ENCODE measurements at places on chromosomes 7 and 10. TPM values are rescaled to one million over a fixed set of nuclear protein-coding genes. Genes with fewer than 3 reads are reported as not detected.

DNA sequence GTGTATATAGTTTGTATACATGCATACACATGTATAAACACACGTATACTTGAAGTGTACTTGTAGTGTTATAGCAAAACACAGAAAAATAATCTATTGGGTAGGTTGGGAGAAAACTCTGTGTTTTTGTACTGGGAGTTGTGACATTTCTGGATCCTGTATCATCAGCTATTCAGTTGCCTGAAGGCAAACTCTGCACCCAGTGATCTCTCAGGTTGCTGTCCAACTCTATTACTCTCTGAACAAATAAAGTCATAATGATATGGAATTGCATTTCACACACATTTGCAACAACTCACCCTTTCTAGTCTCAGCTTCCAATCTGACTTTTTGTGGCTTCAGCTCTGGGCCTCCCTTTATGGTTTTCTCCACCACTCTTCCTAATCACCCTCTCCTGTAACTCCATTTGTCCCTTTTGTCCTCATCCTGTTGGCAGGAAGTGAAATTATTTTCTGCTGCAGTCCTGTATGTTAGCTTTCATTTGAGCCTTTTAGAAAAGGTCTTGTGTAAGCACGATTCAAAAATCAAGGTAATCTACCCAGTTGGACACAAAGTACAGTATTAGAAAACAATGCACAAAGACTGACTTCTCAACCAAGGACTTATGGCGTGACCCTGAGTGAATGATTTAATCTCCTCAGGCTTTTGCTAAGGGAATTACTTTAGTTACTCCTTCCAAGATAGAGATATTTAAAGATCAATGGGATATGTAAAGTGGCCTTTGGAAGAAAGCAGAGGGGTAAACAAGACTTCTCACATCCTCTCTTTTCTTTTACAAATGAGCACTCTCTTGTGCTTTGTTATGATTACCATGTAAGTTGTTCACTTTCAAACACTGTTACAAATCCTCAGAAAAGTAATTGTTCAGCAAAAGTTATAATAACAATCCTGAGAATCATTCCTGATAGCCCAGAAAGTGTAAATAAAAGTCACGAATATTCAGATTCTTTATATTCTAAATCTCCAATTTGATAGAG lies 249.1 kb downstream of the KCND2 start:
- H3K27me3 ChIP-seq: no peaks in the 10 kb centered on the region
- no peaks in the 10 kb centered on the region for H3K4me1 ChIP-seq
- DNase-seq: no peak
- no peaks in the 10 kb centered on the region for H3K36me3 ChIP-seq

DNA sequence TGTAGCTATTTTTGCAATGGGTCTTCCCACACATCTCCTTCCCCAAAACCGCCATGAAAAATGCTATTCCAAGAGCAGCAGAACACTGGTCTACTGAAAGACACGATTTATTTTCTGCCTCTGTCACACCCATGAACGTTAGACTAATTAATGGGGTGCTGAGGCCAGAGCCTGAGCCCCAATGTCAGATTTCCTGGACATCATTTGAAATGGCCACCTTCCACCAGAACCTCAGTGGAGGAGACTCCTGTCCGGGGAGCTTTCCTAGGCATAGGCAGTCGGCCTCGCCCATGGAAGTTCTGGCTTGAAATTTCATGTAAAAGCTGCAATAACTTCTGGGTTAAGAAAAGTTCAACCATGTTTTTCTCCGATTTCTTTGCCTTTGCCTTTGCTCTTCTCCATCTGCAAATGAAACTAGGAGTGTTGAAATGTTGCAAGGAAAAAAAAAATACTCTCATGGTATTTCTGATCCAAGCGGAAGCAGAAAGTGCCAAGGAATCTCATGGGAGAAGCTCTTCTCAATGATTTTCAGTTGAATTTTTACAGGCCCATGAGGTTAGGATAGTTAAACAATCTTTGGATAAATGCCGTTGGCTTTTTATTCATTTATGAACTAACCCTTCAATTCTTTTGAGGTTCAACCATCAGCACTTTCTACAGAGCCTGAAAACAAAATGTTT lies 570.8 kb upstream of the MGMT start:
- H3K27me3 ChIP-seq: no peaks in the 10 kb centered on the region
- DNase-seq: no peak
- no peak overlapping the region for H3K27ac ChIP-seq

DNA sequence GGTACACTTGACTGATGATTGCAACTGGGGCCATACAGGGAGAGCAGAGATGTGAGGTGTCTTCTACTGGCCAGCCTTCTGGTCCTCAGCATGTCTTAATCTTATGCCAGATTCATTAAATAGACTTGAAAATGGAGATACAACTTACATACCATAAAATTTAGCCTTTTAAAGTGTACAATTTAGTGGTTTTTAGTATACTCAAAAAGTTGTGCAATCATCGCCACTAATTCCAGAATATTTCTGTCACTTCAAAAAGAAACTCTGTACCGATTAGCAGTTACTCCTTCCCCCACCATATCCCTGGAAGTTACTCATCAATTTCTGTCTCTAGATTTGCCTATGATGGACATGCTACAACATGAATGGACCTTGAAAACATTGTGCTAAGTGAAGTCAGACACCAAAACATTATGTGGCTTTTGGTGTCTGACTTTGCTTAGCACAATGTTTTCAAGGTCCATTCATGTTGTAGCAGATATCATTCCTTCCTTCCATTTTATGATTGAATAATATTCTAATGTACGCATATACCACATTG lies 53.0 kb downstream of the SH2D4B start:
- no peaks in the 10 kb centered on the region for H3K4me1 ChIP-seq
- H3K4me3 ChIP-seq: no peak overlapping the region

DNA sequence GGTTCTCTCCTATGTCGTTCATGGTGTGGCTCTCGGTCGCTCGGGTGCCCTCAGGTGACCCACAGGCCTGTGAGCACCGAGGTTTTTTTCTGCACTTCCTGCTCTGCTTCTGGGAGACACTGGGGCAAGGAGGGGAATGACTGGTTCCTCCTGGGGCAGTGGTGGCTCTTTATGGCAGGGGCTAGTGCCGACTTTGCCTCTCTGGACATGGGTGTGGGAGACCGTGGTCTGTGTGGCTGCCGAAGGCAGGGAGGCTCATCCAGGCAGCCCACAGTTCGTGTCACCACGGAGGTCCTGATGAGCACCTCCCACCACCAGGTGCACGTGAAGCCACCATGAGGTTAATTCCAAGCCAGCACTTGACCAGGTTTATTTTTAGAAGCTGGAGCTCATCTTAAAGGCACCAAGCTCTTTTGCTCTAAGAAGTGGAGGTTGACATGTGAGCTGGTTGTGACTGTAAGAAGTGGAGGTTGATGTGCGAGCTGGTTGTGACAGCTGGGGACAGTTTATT lies 24.7 kb upstream of the DPYSL4 start:
- H3K4me1 ChIP-seq: no peaks in the 10 kb centered on the region
- H3K27me3 ChIP-seq: no peaks in the 10 kb centered on the region
- no peaks in the 10 kb centered on the region for H3K36me3 ChIP-seq

The FEZF1 gene
- not detected for total RNA-seq

The ANKRD7 gene
- total RNA-seq: 2.0 TPM

DNA sequence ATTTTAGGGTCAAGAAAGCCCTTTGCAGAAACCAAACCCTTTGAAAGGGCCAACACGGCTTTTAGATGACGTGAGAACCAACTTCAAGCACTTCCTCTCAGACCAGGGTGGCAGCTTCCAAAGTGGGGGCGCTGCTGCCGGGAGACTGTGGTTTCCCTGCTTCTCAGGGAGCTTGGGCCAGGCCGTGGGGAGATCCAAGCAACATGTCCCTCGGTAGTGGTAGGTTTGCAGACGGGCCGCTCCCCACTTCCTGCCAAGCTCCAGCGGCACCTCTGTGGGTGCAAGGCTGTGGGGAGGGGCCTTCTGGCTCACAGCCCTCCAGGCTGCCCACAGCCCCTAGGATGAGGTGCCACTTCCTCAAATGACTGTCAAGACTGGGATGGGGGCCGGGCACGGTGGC lies 132.4 kb downstream of the FAM53B start:
- H3K27me3 ChIP-seq: no peaks in the 10 kb centered on the region
- no peak overlapping the region for H3K27ac ChIP-seq
- H3K4me3 ChIP-seq: no peak overlapping the region
- no peaks in the 10 kb centered on the region for H3K36me3 ChIP-seq
- peaks cover 7% of the 10 kb centered on the region for H3K4me1 ChIP-seq

The DDC gene
- 0.43 TPM for total RNA-seq
